ENCODE measurements at places on chromosomes 3 and 15.

- no peak for DNase-seq
Observed at GRCh38 chr3:9342696-9343095, 20.2 kb upstream of the THUMPD3 start.

GRCh38 chr15:31335989-31336592 is 9.5 kb downstream of the KLF13 start:
- DNase-seq: no peak

- no peak for DNase-seq
Observed at GRCh38 chr15:63780969-63781368, 52.8 kb downstream of the HERC1 start.

GRCh38 chr3:155442072-155442471 is 148.6 kb upstream of the STRIT1 start:
- no peak for DNase-seq

DNA sequence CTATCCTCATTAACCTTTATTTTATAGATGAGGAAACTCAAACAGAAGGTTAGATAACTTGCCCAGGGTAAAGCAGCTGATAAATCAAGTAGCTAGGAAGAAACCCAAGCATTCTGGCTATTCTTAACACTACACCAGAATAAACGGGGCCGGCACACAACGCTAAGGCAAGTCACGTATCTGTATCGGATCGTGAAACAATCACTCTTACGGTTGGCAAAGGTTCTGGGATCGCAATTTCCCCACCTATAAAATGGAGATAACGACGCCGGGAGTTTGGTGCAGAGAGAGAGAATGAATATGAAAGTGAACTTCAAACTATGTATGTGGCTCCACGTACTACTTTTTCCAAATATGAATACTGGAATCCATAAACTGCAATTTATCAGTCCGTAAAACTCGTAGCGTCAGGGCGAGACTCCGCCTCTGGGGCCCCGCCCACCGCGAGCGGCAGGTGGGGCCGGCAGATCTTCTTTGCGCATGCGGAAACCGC is 252 bp upstream of the ARMC8 start:
- peak; percentile 91 for DNase-seq

DNA sequence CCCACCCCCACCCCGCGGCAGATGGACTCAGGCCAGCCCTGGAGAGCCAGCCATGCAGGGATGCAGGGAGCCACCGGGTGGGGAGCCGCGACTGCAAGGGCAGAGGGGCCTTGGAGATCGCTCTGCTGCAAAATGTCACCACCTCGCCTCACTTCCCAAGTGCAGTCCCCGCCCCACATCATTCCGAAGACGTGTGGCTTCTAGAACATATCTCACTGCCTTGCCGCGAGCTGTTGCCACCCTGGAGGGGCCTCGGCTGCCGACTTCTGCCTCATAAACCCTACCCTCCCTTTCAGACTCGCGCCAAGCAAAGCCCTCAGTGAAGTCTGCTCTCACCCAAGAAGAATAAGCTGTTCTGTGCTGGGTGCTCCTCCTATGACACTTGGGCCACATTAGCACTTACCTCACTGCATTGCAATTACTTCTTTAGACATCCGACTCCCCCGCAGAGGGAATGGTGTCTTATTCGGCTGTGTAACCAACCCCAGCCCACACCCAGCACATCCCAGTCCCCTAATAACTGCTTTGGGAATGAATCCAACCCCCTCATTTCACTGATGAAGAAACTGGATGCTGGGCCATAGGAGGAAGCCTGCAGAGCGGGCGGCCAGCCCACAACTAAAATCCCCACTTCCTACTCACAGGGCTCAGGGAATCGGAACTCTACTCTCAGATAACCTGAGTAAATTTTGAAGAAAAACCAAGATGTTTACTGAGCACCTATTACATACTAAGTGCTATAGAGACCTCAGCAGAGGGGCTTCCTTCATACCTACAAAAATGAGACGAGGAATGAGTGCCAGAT is 8.6 kb downstream of the TLE3 start:
- DNase-seq: no peak

DNA sequence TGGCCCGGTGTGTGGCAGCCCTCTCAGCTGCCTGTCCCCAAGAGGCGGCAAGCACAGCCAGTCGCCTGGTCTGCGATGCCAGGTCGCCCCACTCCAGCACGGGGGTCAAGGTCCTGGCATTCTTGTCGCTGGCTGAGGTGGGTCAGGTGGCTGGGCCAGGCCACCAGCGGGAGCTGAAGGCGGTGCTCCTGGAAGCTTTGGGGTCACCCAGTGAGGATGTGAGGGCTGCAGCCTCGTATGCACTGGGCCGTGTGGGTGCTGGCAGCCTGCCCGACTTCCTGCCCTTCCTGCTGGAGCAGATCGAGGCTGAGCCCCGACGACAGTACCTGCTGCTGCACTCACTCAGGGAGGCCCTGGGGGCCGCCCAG is 20.8 kb downstream of the CAND2 start:
- no peak for DNase-seq

Data from activated CD4-positive, alpha-beta T cell treated with anti-CD3 and anti-CD28 coated beads, Interleukin-2, amount 10 ng/mL, durations not matched to agents 7 days and 5 days (primary cell).